RWPE1 (cell line): ENCODE measurements at places on chromosomes 2 and 18.

GRCh38 chr2:3536682-3537632 is 17.6 kb upstream of the ADI1 start:
- no peak for DNase-seq

DNA sequence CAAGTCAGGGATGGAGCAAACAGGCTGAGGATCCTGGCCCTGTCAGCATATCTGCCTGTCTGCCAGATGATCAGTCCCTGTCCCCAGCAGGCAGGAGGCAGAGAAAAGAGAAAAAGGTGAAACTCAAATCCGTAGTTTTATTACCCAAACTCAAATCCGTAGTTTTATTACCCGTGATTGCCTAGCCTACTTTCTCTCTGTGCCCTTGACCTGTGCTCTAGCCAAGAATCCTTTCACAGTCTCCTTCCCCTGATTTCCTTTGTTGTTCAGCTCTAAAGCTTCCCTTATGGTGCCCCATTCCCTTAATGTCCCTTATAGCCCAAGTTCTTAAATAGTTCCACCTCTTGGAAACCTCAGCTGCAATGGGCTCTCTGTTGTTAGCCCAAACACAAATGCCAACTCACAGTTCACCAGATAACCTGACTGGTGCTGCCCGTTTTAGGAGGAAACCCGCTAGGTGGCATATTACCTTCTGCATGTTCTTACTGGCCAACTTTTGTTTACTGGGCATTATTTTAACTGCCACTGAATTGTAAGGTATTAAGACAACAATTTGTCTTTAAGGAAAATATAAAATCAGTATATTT is 125.7 kb upstream of the FZD5 start:
- DNase-seq = no peak

GRCh38 chr2:191933307-191934105 is 86.6 kb upstream of the CAVIN2 start:
- no peak for DNase-seq

- no peak for DNase-seq
These were observed 227.7 kb downstream of the RND3 start for GRCh38 chr2:150259746-150260145.

DNA sequence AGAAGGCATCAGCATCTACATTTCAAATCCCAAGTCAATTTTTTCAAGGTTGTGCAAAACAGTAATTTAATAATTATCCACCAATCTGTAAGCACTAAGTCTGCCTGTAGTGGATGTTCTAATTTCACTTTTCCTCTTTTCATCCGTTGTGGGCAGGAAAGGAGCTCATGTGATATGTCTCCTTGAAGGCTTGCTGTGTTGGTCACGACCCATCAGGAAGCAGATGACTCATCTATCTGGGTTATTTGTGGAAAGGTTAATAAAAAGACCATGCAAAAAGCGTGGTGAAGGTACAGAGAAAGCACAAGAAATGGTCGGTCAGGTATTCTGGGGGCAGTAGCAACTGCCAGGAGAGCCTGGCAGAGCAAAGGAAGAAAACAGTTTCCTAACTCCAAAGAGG is 476.7 kb upstream of the RAB6C start:
- DNase-seq = no peak

GRCh38 chr2:145036421-145037011 is 516.6 kb upstream of the ZEB2 start:
- DNase-seq = no peak
